ENCODE measurements at places on chromosomes 1 and 21.

GRCh38 chr1:24126018-24126671 is 14.2 kb upstream of the MYOM3 start:
- no peak for DNase-seq

DNA sequence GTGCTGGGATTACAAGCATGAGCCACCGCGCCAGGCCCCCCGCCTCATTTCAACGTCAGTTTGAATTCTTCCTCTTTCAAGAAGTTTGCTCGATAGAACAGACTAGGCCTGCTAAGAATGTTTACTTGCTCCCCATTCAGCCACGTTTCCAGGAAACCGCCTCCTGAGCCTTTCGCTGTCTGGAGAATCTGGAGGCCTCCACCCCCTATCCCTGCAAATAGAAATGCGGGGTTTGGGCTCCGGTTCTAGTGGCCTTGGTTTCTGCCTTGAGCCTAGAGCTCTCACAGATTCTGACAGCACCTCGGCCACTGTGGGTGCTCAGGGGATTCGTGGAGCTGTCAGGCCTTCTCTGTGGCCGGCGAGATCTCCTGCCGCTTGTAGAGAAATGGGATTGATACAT is 84.3 kb downstream of the UBIAD1 start:
- DNase-seq = no peak

DNA sequence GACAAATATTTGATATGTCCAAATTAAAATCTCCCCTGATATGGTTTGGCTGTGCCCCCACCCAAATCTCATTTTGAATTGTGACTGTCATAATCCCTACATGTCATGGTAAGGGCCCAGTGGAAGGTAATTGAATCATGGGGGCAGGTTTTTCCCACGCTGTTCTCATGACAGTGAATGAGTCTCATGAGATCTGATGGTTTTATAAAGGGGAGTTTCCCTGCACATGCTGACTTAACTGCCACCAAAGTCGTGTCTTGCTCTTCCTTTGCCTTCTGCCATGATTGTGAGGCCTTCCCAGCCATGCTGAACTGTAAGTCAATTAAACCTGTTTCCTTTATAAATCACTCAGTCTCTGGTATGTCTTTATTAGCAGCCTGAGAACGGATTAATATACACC is 207.0 kb downstream of the BARHL2 start:
- no peak for DNase-seq

DNA sequence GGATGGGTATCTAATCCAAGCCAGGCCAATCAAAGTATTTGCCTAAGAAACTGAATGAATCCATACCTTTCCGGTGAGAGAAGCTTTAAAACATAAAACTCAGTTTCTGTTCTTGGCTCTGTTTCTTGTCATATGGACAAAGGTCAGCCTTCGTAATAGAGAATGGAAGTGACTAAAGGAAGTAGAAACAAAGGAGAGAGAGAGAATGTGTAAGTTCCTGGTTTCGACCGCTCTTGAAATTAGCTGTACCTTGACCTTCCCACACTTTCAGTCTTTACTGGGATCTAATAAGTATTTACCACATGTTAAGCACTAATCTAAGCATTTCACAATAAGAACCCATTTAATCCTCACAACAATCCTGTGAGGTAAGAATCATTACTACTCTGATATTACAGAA is 19.6 kb upstream of the CLCA4 start:
- no peak for DNase-seq

DNA sequence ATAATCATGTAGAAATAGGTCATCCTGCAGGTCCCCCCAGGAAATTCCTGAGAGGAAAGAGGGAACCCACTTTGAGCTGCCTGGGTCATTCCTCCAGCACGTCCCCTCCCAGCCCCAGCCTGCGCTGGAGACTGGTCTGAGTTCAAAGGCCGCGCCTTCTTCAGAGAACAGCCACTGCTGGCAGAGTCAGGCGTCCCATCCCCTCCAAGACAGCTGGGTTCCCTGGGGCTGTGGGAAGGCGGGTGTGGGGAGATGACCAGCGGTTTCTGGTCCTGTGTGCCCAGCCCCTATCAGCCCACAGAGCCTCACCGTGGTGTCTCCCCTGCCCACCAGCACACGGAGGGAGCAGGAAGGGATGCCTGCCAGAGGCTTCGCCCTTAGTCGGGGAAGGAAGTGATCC is 18.0 kb upstream of the TRAPPC10 start:
- no peak for DNase-seq

DNA sequence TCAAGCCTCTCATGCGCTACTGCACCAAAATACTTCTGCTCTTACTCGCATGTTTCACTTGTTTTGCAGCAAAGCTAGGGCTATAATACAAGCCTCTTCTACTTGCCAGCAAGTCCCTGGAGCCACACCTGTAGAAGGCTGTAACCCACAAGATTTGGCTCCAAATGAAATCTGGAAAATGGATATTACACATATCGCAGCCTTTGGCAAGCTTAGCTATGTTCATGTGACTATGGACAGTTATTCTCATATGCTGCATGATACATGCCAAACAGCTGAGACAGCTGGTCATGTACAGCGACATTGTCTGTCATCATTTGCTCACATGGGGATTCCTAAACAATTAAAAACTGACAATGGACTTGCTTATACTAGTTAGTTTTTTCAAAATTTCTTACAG is 270.3 kb downstream of the COL11A1 start:
- DNase-seq = no peak

GRCh38 chr1:84442256-84442655 is 36.8 kb upstream of the RPF1 start:
- DNase-seq = no peak

DNA sequence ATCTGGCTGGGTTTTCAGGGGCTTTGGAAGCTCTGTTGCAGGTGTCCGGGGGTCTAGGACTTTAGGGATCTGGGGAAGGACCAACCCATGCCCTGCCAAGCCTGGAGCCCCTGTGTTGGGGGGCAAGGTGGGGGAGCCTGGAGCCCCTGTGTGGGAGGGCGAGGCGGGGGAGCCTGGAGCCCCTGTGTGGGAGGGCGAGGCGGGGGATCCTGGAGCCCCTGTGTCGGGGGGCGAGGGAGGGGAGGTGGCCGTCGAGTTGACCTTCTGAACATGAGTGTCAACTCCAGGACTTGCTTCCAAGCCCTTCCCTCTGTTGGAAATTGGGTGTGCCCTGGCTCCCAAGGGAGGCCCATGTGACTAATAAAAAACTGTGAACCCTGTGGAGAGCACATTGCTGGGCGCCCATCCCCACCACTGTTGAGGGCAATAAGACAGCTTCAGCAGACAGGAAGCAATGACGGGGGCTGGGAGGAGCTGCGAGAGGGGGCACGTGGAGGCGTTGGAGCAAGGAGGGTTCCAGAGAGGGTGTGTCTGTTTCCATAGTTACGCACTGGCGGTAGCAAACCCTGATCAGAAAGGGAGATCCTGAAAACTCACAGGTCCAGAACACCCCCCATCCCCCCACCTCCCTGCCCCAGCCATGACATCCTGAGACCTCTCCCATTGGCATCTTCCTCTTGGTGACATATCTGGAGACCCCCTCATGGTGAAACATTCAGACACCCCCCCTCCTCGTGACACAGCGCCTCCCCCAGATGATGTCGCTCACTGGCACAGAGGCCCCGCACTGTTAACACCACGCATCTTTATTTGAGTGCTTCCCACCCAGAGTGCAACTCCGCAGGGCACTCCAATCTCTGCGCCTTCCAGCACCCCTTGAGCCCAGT is 8.4 kb downstream of the MYBPH start:
- DNase-seq = no peak

DNA sequence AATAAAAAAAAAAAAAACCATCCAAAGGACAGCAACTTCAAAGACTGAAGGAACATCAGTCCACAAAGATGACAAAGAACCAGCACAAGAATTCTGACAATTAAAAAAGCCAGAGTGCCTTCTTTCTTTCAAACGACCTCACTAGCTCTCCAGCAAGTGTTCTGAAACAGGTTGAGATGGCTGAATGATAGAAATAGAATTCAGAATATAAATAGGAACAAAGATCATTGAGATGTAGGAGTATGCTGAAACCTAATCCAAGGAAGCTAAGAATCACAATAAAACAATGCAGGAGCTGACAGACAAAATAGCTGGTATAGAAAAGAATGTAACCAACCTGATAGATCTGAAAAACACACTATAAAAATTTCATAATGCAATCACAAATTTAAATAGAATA is 218.2 kb downstream of the GIPC2 start:
- DNase-seq = no peak

DNA sequence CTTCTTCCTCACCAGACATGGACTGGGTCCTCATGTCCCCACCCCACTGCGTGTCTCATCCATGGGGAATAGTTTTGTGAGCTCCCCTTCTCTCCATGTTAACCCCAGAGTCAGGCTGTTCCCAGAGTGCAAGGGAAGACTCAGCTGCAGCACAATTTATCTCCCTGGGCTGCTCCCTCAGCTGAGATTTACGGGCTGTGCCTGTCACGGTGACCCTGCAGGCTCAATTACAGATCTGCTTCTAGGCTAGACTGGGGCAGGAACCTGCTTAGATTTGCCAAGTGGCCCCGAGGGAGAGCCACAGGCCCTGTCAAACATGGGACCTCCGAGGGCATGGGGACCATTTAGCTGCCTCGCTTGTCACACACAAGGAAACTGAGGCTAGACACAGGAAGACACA is 37.8 kb downstream of the CDCP2 start:
- DNase-seq = no peak

- no peak for DNase-seq
Observed at GRCh38 chr1:31239653-31240241, at the start of gene NKAIN1. Gene NKAIN1, minus strand, starts transcription at chr1:31239887. Its CDS starts 340 bp downstream, at chr1:31239547.

- DNase-seq = no peak
Observed at GRCh38 chr21:31920275-31920674, 47.5 kb downstream of the HUNK start.

DNA sequence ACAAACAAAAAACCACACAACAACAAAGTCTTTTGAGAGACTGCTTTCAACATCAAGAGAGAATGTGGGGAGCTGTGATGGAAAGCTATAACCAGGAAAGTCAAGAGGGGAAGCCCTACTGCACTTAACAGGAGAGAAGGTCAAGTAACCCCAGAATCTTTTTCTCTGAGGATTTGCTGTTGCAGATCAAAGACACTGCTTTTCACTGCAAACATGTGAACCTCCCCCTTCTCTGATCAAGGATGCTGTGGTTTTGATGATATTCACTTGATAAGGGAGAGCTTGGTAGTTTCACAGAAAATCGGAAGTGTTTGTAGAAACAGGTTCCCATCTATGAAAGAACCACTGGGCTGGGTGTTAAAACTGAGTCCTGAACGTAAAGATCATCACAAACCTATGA is 4.8 kb downstream of the ETV3 start:
- no peak for DNase-seq

- no peak for DNase-seq
Observed at GRCh38 chr1:2322581-2323211, 68.7 kb downstream of the MORN1 start.

DNA sequence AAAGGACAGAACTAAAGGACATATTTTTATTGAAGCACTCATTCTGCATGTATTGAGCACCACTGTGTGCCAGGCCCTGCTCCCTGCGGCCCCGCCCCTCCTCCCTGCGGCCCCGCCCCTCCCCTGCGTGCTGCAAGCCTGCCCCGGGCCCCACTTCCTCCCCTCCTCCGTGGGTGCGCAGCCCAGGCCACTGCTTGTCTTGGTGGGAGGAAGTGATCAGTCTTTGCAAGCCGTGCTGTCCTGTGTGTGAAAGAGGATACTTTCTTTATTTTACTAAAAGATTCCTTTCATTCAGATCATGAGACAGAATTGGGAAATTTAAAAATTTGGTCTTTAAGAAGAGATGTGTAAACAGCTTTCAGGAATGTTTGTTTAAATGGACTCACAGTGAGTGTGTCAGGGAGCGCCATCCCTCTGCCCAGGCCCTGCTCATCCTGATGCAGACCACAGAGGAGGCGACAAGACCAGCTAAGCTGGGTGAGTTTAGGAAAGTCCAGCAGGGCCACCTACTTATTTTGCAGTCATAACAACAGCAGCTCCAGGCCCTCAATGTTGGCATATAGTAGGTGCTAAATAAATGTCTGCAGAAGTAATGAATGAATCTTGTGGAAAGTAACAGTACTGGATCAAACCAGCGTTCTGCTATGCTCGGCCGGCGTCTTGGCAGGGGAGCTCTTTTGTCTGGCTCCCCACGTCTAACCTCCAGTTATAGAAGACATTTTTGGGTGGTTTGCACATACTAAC is 88.3 kb upstream of the SELENON start:
- peak; percentile 60 for DNase-seq

- DNase-seq = no peak
Observed at GRCh38 chr1:72281637-72282270, 585 bp downstream of the NEGR1 start.

GRCh38 chr1:184789884-184790283 is 35.2 kb upstream of the EDEM3 start:
- DNase-seq = no peak

DNA sequence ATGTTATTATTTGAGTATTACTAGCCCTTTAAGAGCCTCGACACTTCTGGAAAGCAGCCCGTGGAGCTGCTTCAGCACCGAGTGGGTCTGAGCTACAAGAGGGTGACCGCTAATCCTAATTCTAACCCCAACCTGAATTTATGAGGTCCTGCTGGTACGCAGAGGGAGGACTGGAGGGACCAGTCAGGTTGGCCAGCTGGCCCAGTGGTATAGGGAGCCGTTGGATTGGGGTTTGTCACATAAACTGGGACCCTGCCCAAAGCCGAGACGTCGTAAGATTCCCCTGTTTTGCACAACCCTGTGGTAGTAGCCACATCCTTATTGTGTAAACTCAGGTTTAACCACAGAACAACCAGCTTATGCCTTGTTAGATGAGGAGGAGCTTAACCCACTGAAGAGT is 60.8 kb upstream of the F3 start:
- no peak for DNase-seq

GRCh38 chr1:150971583-150972416 is 2.8 kb downstream of the CERS2 start:
- peak; percentile 22 for DNase-seq

DNA sequence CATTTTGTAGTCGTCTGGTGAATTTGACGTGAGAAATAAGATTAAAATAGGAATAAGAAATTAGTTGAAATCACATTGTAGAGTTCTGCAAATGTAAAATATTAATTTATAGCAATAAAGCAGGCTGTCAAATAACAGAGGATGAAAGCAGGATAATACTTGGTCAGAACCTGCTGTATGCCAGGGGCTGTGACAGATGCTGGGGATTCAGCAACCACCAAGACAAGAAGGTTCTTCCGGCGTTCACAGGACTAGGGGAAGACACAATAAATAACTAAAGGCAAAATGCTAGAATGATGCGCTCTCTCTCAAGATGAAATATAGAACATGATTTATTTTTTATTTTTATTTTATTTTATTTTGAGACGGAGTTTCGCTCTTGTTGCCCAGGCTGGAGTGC is 6.8 kb upstream of the PARK7 start:
- DNase-seq = no peak

GRCh38 chr1:237201155-237201554 is 159.2 kb downstream of the RYR2 start:
- no peak for DNase-seq

GRCh38 chr1:33014464-33015163 is 22.1 kb downstream of the AK2 start:
- no peak for DNase-seq
